Type B pancreatic cell (in vitro differentiated cells): ENCODE measurements at places on chromosomes 11 and 22. TPM values are rescaled to one million over a fixed set of nuclear protein-coding genes. Genes with fewer than 3 reads are reported as not detected.

The CSNK2A3 gene
- 0.69 and 0.75 TPM in 2 replicates for total RNA-seq

The ANO9 gene
- total RNA-seq: 25.3 and 66.6 TPM in 2 replicates

The PARVG gene
- 0.19 and 0.21 TPM in 2 replicates for total RNA-seq

The C22orf31 gene
- 0.63 TPM in 1 of 2 replicates, not detected in the other for total RNA-seq

The TBCEL gene
- total RNA-seq: 35.0 and 40.5 TPM in 2 replicates

The TSGA10IP gene
- total RNA-seq: 0.68 TPM in 1 of 2 replicates, not detected in the other

The WBP2NL gene
- not detected in 2 replicates for total RNA-seq

The KAT5 gene
- total RNA-seq: 61.7 and 77.6 TPM in 2 replicates

The PAX6 gene
- 18.9 and 23.8 TPM in 2 replicates for total RNA-seq

The POU2AF1 gene
- total RNA-seq: 0.24 and 0.26 TPM in 2 replicates

GRCh38 chr11:110293389-110293788 is 3.0 kb downstream of the RDX start:
- no peak for DNase-seq

- DNase-seq: no peak
Observed at GRCh38 chr11:35142481-35143075, 3.6 kb downstream of the CD44 start.

GRCh38 chr11:34030382-34030781 is 21.1 kb upstream of the CAPRIN1 start:
- no peak for DNase-seq

- DNase-seq: no peak
Observed at GRCh38 chr11:62073061-62073460, 50.8 kb upstream of the INCENP start.

GRCh38 chr11:79196950-79197349 is 243.9 kb downstream of the TENM4 start:
- no peak for DNase-seq

- no peak for DNase-seq
Observed at GRCh38 chr11:31808721-31809540, 2.2 kb downstream of the PAX6 start.

- DNase-seq: no peak
Observed at GRCh38 chr11:60873533-60873932, 6.2 kb downstream of the ZP1 start.

- DNase-seq: no peak
Observed at GRCh38 chr11:11075515-11076171, 217.8 kb upstream of the ZBED5 start.

DNA sequence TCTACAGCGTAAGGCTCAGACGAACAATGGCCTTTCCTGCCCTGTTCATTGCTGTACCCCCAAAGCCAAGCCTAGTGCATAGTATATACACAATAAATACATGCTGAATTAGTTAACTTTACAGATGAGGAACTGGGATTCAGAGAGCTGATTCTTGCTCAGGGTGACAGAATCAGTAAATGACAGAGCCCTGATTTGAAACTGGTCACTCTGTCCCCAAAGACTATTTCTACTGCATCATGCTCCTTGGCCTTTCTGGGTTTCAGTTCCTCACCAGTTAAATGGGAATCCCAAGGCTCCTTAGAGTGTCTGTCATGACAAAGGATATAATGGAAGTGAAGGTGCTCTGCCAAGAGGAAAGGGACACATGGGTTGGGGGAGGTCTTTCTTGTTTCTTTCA is 50.5 kb upstream of the TSKU start:
- DNase-seq: no peak

DNA sequence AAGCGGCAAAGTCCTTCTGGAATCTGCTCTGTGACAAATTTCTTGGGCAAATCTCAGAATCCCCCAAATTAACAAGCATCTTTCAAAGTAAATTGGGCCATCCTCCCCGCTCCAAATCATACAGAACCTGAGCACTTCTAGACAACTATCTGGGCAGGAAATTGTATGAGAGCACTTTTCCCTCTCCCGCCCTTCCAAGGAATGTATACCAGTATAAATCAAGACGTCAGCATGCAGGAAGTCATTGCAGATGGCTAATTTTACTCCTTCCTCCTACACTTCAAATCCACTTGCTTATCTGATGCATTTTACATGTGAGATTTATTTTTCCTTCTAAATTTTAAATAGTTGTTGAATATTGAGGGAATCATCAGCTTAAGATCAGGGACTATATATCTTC is 52.1 kb downstream of the NTM start:
- no peak for DNase-seq

DNA sequence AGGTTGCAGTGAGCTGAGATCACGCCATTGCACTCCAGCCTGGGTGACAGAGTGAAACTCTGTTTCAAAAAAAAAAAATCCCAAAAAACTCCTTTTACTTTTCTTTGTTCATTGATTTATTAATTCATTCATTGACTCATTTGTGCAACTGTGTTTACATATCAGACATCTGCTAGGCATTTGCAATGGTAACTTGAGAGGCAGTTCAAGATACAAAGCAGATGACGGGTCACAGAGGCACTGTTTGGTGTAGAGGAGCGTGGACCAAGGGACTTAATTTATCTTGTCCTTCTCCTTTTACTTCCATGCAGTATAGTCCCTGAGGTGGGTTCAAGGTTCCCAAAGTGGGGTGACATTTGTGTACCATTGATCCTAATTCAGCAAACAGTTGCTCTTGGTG is 71.4 kb downstream of the KIAA1671 start:
- DNase-seq: no peak
